ENCODE measurements at places on chromosomes 3 and 15. TPM values are rescaled to one million over a fixed set of nuclear protein-coding genes. Genes with fewer than 3 reads are reported as not detected.

The DCLK3 gene
- polyA plus RNA-seq = 0.27 TPM

The SLC28A1 gene
- polyA plus RNA-seq = 0.03 TPM

The TF gene
- polyA plus RNA-seq = 0.02 TPM

The LMLN gene
- polyA plus RNA-seq = 3.9 TPM

The ISLR2 gene
- 0.47 TPM for polyA plus RNA-seq

The MLF1 gene
- 13.4 TPM for polyA plus RNA-seq

The THPO gene
- polyA plus RNA-seq = 0.82 TPM

The GOLGA6D gene
- 0.27 TPM for polyA plus RNA-seq

The PSTPIP1 gene
- polyA plus RNA-seq = 3.0 TPM

The ZNF502 gene
- polyA plus RNA-seq = 1.5 TPM

The ZNF660 gene
- 2.0 TPM for polyA plus RNA-seq

The GPR149 gene
- not detected for polyA plus RNA-seq

The PP2D1 gene
- not detected for polyA plus RNA-seq

The MYRIP gene
- polyA plus RNA-seq = 0.54 TPM

The FOXB1 gene
- polyA plus RNA-seq = 2.7 TPM

The CHDH gene
- polyA plus RNA-seq = 4.9 TPM

The LMCD1 gene
- polyA plus RNA-seq = 20.2 TPM

The CD200 gene
- polyA plus RNA-seq = 25.0 TPM

The HTR3E gene
- not detected for polyA plus RNA-seq

The SYNM gene
- 0.89 TPM for polyA plus RNA-seq

The FMN1 gene
- 0.27 TPM for polyA plus RNA-seq

The TMCO5A gene
- not detected for polyA plus RNA-seq

The B2M gene
- polyA plus RNA-seq = 907 TPM

The CRBN gene
- 9.8 TPM for polyA plus RNA-seq

The GP9 gene
- not detected for polyA plus RNA-seq

The TBL1XR1 gene
- 20.9 TPM for polyA plus RNA-seq
